ENCODE measurements at places on chromosomes 5 and 9. TPM values are rescaled to one million over a fixed set of nuclear protein-coding genes. Genes with fewer than 3 reads are reported as not detected.

GRCh38 chr5:136159457-136159856, 26.8 kb downstream of the SMAD5 start:
- DNase-seq: no peak

- DNase-seq: peak; percentile 71
Observed at GRCh38 chr5:67350618-67351201, 154.1 kb upstream of the CD180 start.

DNA sequence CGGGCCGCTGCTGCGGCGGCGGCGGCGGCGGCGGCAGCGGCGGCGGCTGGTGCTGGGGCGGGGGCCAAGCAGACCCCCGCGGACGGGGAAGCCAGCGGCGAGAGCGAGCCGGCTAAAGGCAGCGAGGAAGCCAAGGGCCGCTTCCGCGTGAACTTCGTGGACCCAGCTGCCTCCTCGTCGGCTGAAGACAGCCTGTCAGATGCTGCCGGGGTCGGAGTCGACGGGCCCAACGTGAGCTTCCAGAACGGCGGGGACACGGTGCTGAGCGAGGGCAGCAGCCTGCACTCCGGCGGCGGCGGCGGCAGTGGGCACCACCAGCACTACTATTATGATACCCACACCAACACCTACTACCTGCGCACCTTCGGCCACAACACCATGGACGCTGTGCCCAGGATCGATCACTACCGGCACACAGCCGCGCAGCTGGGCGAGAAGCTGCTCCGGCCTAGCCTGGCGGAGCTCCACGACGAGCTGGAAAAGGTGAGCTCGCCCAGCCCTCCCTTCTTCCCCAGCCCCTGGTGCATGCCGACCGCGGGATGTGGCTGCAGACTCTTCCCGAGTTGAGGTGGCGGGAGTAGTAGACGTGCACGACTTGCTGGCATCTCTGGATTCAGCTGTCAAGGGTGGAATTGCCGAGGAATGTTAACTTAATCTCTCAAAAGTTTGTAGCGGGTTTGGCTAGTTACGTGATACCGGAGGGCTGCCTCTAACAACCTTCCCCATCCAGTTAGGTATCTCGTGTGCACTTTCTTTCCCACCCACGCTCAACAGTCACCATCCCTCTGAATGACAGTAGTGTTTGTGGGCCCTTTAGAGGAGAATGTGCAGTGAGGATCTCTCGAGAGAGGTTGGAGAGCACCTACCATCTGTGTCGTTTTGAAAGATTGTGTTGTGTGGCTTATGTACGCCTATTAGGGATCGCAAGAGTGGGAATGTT, 932 bp downstream of the SLC12A2 start:
- peak; percentile 76 for DNase-seq

GRCh38 chr9:97561501-97561900, 60.0 kb downstream of the TMOD1 start:
- DNase-seq: no peak

- DNase-seq: no peak
Observed at GRCh38 chr5:53547226-53547625, 13.2 kb upstream of the NDUFS4 start.

Gene SH3PXD2B
- total RNA-seq: 10.5 TPM

Data from Peyer's patch (tissue), 4 donors.